ENCODE measurements at places on chromosomes 5 and 9. TPM values are rescaled to one million over a fixed set of nuclear protein-coding genes. Genes with fewer than 3 reads are reported as not detected.

- no peak for DNase-seq
Observed at GRCh38 chr9:79759460-79759859, 187.7 kb downstream of the TLE4 start.

GRCh38 chr5:157241483-157241882 lies 24.4 kb upstream of the CYFIP2 start:
- DNase-seq: no peak

TIMD4 gene
- 3.6 TPM for total RNA-seq

GRCh38 chr5:32329395-32329834 lies 16.7 kb upstream of the MTMR12 start:
- DNase-seq: peak; percentile 78

DNA sequence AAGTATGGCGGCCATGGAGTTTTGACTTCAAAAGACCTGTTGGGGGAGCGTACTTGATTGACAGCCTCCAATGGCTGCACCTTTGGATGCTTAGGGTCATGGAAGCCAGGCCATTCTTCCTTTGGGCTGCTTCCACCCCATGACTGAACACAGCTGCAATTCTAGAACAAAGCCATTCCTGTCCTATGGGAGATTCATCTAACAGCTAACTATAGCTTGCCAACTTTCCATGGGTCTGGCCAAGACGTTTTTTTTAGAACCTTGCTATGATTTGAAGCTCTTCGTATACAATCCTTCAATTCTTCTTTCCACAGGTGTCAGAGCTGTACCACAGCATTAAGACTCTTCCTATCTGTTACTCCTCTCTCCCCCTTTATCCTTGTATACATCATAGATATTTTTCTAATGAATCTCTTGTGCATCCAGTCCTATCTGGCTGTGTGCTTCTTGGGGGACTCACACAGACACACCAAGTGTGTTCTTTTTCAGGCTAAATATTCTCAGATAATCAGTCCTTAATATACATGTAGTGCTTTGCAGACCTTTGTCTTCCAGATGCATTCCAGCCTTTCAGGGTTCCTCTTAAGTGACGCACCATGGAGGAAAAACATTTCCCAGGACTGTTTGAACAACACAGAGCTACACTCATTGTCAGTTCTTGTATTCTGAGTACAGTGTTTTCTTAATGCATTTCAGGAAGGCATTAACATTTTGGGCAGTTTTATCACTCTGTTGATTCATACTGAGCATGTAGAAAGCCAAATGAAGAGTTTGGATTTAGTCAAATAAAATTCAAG lies 198.9 kb downstream of the TAF11L14 start:
- no peak for DNase-seq

GRCh38 chr9:81530846-81531245 lies 158.5 kb downstream of the TLE1 start:
- no peak for DNase-seq

- DNase-seq: no peak
Observed at GRCh38 chr5:105767267-105767666, 1903.5 kb downstream of the EFNA5 start.

IL3 gene
- total RNA-seq: not detected

DNA sequence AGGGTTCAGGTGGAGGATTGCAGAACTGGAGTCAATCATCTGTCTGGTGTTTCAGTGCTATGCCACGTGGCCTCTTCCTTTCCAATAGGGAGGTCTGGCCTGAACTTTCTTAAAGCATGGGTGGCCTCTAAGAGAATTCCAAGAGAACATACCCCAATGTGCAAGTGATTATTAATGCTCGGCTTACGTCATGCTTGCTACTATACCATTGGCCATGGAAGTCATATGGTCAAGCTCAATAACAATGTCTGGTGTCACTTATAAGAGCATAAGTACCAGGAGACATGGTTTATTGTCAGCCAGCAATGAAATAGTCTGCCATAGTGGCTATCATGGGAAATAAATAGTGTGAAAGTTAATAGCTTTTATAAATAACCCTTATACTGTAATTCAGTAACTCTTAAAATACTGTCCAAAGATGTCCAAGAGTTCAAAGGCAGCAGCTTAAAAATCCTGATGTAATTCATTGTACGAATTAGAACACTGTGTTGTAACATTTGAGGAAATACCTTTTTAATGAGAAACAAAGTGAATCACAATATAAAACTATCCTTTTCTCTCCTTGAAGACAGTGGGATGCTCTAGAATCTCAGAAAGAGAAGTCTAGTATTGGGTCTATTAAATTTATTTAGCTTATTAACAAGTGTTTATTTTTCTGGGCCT lies 355.4 kb upstream of the PRR16 start:
- no peak for DNase-seq

GRCh38 chr9:102178811-102179210 lies 440.4 kb upstream of the GRIN3A start:
- no peak for DNase-seq

BNC2 gene
- 36.9 TPM for total RNA-seq

KIF20A gene
- total RNA-seq: 0.15 TPM

GRCh38 chr5:113123618-113124017 lies 147.0 kb downstream of the DCP2 start:
- DNase-seq: no peak

DPP7 gene
- 233 TPM for total RNA-seq

GRCh38 chr5:169080448-169080911 lies 220.5 kb downstream of the SLIT3 start:
- DNase-seq: no peak

DNA sequence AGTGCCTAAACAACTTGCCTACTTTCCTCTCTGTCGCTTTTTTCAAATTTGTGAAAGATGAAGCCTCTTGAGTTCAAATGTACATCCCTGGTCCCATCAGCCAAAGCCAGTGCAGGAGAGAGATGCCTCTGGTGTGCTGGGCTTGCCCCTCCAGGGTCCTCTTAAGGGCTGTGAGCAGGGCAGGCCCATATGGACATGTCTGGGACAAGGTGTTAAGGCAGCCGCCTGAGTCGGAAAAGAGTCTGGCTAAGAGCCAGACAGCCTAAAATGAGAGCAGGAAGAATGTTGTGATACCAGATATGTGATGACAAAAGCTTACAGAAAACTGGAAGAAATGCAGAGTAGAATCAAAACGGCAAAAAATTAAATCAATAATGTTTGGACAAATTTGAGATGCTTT lies 72.5 kb downstream of the APTX start:
- DNase-seq: no peak

GRCh38 chr9:101791938-101792337 lies 53.5 kb upstream of the GRIN3A start:
- DNase-seq: peak; percentile 16

GRCh38 chr9:136255896-136256890 lies 10.6 kb upstream of the QSOX2 start:
- DNase-seq: no peak

DNA sequence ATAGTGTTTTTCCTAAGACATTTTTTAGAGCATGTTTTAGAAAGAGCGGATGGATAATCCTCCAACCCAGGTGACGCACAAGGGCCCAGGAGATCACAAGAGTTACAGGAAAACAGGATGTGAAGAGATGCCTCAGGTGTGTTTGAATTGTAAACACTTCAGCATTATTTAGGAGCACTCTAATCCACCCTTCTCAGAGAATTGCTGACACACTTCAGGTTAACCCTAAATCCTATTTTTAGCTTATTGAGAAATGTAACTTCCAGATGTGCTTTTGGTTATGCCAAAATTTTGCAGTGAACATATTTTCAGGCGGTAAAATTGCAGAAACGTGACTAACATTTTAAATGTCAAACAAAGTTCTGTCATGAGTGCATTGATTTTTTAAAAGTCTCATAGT lies 755.4 kb upstream of the CTNND2 start:
- DNase-seq: no peak

DNA sequence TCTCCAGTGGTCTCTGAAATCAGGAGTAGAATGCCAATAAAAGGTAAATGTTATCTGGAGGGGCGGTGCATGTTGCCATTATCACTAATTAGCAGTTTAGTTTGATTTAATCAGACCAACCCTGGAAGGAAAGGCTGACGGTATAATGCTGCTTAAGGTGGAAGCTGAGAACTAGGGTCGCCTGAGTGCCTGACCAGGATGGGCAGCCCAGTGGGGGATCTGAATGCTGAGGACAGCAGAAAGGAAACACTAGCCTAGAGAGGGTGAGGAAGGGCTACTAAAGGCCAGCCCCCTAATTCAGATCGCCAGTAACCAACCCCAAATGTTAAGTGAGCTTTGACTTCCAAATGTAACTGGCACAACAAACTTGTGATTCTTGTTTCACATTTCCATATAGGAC lies 172.2 kb downstream of the APBA1 start:
- DNase-seq: no peak

- DNase-seq: no peak
Observed at GRCh38 chr5:58680503-58680902, 97.6 kb downstream of the RAB3C start.

PTGS1 gene
- total RNA-seq: 11.3 TPM

DNA sequence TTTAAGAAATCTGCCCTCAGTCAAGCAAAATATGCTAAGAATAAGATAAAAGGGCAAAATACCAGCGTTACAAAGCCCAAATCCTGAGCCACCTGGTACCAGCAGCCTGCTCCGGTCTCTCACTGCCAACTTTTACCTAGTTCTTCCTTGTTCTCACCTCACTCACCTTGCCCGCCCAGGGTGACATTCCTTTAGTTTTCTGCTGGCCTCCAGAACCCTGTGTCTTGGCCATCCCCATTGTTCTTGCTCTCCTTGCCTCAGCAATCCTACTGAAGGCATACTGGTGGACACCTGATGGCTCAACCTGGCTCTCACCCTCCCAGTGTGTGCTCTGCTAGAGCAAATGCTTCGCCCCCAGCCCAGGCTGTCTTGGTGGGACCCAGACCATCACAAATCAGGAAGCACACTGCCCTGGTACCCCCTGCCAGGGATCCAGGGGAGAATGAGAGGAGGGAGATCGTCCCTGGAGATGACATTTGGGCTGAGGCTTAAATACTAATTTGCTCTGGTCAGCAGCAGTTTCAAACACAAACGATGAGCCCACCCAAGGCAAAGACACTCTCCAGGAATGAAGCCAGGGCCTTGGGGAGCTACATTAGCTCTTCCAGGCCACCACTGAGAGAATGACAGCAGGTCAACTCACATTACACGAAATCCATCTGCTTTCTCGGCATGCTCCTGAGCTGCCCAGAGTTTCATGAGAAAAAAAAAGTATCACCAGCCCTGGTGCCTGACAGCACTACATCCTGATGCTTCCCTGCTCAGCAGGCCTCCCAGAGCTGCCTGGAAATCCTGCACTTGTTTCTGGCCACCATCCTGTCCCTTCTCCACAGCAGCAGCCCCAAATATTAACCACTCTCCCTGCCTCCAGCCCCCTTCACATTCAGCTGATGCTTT lies 12.2 kb upstream of the SEPTIN8 start:
- DNase-seq: no peak

FBN2 gene
- 0.31 TPM for total RNA-seq

- no peak for DNase-seq
Observed at GRCh38 chr9:81470864-81471263, 218.5 kb downstream of the TLE1 start.

DNA sequence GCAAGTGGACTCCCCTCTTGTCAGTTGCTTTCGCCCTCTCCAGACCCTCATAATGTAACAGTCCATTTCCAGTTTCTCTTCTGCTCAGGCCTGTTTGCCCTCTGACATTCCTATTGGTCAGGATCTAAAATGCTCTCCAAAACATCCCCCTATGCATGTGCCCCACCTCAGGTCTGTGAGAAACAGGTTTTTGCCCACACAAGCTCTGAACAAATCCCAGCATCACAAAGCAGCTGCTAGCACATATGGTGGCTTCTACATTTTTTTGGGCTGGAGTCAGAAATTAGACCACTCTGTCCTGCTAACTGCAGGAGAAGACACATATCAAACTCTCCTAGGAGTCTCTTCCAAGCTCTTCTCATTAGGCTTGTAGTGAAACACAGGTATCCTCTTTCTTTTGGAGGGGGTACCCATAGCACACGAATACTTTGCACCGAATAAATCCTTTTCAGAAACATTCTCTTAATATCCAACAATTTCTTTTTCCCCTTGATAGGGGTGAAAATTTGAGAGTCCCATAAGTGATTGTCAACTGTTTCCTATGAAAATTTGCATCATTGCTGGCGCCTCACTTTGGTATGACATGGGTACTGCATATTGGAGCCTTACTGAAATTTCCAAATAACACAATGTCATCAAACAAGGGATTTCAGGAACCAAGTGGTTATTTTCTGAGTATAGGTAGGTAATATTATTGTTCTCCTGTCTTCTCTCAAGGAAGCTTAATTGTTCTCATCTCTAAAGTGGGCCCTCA lies 19.3 kb upstream of the HSPA9 start:
- no peak for DNase-seq

GRCh38 chr5:16931334-16932110 lies 4.6 kb downstream of the MYO10 start:
- DNase-seq: no peak

All from natural killer cell (primary cell).